Stimulated activated CD4-positive, alpha-beta T cell treated with anti-CD3 and anti-CD28 coated beads, TNF-alpha, amount 100 ng/mL, for 1 hour (primary cell): ENCODE measurements at places on chromosomes 5 and 9.

GRCh38 chr5:142385194-142385593 is 60.4 kb upstream of the SPRY4 start:
- DNase-seq: no peak

- DNase-seq: no peak
Measured at GRCh38 chr5:122494109-122494508, 182.1 kb downstream of the SNCAIP start.

DNA sequence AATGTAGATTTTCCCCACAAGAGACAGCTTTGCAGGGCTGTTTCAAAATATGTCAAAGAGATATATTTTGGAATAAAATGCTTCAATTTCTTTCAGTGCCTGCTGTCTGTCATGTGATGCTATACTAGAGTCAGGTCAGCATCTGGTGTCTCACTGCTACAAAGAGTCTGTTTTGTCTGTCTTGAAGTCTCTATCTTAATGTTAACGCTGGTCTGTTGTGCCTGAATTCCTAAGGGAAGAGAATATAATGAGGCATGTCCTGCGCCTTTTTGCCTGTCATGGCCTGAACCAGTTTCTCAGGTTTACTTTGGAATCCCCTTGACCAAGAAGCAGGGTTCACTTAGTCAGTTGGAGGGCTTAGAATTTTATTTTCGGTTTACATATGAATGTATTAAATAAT is 176.4 kb downstream of the PDZD2 start:
- DNase-seq: no peak

DNA sequence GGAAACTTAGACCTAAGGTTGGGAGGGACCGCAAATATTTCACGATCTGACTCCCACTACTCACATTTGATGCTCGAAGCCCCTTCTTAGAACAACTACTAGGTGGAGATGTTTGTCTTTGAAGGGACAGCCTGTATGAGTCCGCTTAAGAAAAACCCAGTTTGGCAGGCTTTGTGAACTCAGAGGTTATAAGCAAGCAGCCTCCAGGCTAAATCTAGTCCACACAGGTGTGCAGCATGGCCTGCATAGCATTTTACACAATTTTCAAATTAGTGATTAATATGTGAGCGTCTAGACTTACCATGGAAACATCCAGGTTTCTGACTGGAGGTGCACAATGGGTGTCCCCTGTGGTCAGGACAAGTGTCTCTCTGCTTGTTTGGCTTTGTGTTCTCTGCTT is 127.1 kb downstream of the KIF4B start:
- no peak for DNase-seq

- DNase-seq: no peak
Measured at GRCh38 chr9:133604856-133605255, 4.3 kb downstream of the FAM163B start.

GRCh38 chr9:14260101-14260500 is 53.8 kb downstream of the NFIB start:
- DNase-seq: no peak

GRCh38 chr5:120655828-120656435 is 191.8 kb downstream of the PRR16 start:
- DNase-seq: no peak

DNA sequence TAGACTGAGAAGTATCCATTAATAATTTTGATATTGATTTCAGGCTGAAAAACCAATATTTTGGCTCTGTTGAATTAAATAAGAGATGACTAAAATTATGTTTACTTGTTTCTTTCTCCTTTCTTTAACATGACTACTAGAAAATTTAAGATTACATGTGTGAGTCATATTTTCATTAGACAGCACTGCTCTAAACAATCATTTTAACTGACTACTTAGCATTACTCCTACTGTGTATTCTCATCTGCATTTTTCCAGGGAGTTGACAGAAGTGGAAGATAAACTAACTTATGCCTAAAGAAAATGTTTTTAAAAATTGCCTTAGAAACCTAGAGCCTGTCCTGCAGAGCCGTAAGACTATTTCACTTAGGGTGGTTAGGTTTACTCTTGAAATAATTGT is 29.1 kb downstream of the TNC start:
- no peak for DNase-seq

DNA sequence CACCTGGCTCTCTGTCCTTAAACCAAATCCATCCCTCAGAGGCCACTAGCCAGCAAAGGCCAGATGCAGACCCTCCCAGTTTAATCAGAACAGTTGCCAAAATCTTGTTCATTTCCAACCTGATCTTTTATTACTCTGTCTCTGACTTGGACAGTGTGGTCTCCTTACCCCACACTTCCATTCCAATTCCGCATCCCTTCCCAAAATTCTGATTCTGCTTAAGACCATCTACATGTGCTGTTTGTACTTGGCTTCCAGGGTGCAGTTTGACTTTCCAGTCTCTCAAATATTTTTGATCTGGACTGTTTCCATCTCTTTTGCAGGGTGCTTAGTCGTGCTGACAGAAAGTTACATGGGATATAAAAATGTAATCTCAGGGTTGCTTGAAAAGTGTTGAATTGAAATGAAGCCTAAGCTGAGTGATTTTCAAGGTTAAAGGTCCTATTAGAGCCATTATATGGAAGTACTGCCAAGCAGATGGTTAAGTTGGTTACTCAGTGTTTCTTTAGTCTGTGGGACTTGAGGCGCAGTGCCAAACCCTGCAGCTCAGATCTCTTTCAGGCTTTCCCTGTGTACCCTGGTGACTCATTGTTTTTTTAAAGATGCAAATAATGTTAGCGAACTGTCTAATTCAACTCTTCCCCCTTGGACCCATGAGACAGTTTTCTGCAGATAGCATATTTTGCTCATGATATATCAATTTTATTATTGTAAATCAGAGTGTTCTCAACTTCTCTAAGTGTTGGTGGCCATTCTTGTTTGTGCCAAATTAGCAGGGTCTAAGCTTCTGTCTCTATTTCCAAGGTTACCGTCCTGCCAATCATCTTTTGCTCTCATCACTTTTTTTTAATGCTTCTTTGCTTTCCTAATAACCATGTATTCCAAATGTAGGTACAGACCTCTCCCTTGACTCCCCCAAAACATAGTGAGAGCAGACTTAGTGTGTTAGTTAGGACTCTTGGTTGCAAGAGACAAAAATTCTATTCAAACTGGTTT is 18.2 kb upstream of the DCP2 start:
- no peak for DNase-seq

DNA sequence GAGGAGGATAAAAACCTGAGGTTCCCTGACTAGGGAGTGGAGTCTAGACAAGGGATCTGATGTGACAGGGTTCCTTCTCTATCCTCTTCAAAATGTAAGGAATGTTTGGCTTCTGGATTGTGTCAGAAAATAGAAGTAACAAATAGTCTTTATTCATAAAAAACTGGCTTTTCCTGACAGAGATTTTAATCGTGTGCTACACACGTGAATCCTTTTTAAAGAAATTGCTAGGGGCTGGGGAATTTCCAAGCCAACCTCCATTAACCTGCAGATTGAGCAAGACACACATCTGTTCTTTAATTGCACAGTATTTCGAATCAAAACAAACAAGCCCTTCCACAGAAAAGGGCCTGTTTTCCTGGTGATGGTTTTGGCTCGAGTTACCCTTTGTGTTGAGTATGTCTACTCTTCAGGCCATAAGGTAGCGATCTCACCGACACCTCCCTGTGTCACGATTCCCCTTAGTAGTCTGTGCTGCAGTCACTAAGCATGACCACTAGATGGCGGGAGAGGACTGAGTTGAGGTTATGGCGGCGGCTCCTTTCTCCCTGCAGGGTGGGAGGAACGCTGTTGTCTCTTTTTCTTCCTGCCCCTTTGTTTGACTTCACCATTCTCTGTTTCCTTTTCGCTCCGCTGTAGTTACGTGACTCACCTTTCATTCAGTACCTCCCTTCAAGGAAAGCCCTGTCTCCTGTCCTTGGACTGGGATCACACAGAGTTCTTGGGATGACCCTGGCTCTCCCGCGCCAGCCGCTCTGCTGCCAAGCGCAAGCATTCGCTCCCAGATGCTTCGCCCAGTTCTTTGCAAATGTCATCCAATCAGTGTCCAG is 137.1 kb upstream of the SLC24A2 start:
- peak; percentile 45 for DNase-seq

- no peak for DNase-seq
Measured at GRCh38 chr9:37897665-37898064, 6.3 kb downstream of the SLC25A51 start.

GRCh38 chr9:81032030-81032572 is 657.2 kb downstream of the TLE1 start:
- DNase-seq: no peak

DNA sequence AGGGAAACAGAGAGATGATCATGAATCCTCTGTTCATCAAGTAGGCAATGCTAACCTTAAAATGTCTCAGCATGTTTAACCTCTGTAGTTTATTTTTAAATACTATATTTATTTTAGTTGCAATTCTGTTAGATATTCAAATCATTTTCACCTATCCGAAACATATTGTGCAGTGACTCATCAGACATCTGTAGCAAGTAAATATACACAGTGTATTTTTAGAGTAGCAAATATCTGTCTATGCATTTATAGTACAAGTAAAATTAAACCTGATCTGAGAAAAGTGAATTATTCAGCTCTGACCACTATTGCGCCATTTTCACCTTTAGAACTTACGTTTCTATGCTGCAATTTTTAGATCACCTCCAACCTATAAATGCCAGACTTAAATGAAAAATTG is 24.3 kb upstream of the TUSC1 start:
- no peak for DNase-seq

GRCh38 chr9:69572611-69573010 is 99.6 kb downstream of the APBA1 start:
- DNase-seq: no peak

DNA sequence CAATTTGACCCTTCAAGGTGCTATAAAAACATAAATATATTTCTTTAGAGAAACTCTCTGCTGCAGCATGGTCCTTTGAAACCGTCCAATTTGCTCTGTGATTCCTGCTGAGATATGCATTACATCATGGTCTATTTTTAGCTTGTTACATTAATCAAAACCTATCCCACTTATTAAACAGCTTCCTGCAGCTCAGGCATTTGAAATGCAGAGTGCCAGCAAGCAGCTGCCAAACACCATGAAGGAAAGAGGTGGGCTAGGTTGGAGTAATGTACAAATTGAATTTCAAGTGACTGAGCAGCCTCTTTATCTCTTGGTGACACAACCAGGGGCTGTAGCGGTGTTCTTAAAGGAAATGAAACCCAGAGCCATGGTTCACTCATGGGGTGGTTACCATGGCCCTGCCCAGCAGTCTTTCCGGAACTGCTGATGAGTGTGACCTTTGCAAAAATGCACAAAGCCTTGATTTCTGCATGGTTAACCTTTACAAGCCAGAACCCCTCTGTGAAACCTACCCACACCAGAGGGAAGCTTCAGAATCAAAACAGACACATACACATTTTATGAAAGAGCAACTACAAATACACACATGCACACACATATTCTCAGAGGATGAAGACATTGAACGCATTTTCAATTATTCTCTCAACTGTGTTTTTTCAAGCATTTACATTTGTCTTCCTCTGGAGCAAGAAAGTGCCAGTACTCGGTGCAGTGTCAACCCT is 155.8 kb upstream of the ZNF608 start:
- DNase-seq: no peak

GRCh38 chr5:156482818-156483217 is 155.9 kb downstream of the SGCD start:
- DNase-seq: no peak

DNA sequence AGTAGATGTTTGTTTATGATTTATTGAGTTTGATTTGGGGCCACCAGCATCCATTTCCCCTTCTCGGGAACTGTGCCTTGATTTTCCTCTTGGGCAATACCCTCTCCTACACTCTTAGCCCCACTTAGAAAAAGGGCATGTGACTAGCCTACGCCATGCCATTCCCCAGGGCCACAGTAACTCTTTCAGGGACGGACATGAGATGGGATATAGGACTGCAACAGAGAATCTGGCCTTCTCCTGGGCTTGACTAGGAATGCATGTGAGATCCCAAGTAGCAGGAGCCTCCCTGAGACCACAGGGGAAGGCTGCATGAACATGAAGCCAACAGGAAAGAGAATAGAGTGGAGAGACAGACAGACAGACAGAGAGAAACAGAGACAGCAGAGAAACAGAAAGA is 30.7 kb upstream of the SPARC start:
- no peak for DNase-seq

- no peak for DNase-seq
Measured at GRCh38 chr5:143505934-143506333, 102.4 kb upstream of the NR3C1 start.

- no peak for DNase-seq
Measured at GRCh38 chr9:134909511-134910481, 7.9 kb downstream of the FCN1 start.

DNA sequence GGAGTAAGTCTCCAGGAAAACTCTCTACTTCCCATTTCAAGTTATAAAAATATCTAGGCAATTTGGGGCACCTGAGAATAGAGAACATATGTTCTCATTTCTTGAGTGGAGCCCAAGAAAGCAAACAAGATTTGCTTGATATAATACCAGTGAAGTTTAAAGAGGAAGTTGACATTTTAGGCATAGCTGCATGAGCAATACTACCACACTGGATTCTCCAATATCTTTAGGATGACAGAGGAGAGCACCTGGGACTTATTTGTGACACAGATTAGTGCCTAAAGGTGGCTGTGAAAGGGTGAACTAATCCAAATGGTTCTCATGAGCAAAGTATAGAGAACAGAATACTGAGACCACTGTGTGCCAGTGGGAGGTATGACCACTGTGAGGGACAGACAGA is 423.5 kb upstream of the RIOK2 start:
- DNase-seq: no peak

DNA sequence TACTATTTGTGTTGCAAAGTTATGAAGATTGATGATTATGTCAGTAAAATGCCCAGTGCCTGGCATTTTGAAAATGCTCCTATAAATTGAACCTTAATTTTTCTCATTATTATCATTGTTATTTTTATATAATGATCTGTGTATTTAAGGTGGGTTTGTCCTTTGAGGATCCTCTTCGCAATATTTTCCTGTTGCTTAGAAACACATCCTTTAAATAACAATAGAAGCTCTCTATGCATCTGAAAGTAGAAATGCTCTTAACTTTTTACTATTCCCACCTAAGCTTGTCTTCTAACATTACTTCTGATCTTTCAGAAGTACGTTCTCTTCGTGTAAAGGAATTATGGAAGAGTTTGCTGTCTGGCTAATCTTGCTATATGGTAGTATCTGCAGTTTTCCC is 214.7 kb upstream of the TLX3 start:
- DNase-seq: no peak

DNA sequence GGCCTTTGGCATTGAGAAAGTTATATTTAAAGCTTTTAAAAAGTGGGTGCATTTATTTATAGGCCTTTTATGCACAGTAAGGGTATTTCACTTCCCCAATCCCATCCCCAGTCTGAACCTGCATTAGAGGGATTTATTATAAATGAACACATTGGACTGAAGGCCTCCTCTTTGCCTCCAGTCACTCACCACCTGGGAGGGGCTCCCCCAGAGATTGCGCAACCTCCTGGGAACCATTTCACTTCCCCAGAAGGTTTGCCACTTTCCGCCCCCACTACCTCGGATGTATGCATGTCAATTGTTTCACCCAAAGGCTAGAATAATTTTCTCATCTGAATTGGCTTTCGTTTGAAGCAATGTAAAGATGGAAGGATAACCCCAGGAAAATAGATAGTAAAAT is 29.8 kb upstream of the VCAN start:
- DNase-seq: no peak
